ENCODE measurements at places on chromosomes 11 and 22.
A peak's percentile ranks its signal among the peaks of the same experiment; 100 is the strongest.

GRCh38 chr22:17980015-17980590 lies 44.3 kb downstream of the MICAL3 start:
- no peak for DNase-seq

- peak; percentile 51 for DNase-seq
Measured at GRCh38 chr11:116893906-116894305, 56.5 kb upstream of the APOA1 start.

GRCh38 chr11:116732271-116733042 lies 40.3 kb downstream of the BUD13 start:
- peak; percentile 21 for DNase-seq

DNA sequence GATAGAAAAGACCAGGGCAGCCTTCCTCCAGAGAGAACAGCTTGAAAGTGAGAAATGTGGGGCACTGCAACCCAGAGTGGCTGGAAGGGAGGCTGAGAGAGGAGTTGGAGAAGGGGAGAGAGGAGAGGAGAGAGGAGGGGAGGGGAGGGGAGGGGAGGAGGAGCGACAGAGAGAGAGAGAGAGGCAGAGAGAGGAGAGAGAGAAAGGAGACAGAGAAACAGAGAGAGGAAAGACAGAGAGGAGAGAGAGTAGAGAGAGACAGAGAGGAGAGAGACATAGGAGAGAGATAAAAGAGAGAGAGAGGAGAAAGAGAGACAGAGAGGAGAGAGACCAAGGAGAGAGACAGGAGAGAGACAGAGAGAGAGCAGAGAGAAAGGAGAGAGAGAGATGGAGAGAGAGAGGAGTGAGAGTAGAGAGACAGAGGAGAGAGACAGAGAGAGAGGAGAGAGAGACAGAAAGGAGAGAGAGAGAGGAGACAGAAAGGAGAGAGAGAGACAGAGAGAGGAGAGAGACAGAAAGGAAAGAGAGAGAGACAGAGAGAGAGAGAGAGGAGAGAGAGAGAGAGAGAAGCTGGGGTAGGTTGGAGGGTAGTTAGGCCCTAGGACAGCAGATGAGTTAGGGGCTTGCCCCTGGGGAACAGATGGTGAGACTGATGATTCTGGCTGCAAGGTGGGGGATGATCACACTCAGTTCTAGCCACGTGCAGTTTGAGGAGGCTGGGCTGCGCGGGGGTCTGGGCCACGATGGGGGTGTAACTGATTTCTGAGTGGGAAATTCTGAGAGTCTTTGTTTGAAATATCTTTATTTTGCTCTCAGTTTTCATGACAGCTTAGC lies 8.5 kb upstream of the SCYL1 start:
- no peak for DNase-seq

GRCh38 chr11:128919216-128919615 lies 23.5 kb downstream of the TP53AIP1 start:
- DNase-seq: no peak

DNA sequence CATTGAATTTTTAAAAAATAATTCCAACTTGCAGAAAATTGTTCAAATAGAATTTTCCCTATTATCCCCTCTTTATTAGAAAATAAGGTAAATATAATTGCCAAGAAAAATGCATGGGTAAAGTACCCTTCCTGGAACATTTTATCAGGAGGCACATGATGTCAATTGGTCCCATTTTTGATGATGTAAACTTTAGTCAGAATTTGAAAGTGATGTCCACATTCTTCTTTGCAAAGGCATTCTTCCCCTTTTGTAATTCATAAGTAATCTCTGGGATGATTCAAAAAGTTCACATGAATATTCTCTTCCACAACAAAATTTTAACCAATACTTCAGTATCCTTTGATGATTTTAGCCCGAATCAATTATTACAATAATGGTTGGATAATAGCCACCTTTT lies 86.9 kb upstream of the ANO3 start:
- DNase-seq: no peak

DNA sequence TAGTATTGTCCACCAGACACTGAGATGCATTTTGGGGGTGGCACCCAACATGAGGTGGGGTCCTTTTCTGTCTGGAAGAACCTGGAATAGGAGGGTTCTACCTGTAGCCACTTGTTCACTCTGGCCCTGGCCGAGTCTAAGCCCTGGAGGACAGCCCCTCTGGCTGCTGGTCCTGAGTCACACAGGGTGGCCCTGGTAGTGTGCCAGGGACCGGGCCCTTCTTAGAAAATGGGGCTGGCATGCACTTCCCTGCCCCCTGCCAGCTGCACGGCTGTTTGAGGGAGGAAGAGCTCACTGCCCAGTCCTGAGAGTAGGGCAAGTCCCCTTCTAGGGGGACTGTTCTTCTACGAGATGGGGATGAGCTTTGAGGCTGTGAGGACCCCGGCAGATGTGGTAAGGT lies 2.2 kb downstream of the PLCB3 start:
- DNase-seq: no peak

DNA sequence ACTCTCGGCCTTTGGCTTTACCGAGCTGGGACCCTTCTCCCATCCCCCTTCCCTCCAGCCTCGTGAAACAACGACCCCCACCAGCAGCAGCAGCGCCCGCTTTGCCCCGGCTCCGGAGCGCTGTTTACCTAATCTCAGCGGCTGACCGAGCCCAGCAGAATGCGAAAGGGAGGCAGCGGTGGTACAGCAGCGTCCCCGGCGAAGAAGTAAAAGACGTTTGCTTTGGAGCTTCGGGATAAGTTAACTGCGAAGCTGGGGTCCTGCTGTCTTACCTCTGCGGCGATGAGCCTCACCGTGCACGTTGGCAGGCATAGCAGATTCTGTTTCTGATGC lies 2.0 kb upstream of the LARGE1 start:
- no peak for DNase-seq

- DNase-seq: no peak
Measured at GRCh38 chr22:49554741-49555140, 272.9 kb downstream of the BRD1 start.

DNA sequence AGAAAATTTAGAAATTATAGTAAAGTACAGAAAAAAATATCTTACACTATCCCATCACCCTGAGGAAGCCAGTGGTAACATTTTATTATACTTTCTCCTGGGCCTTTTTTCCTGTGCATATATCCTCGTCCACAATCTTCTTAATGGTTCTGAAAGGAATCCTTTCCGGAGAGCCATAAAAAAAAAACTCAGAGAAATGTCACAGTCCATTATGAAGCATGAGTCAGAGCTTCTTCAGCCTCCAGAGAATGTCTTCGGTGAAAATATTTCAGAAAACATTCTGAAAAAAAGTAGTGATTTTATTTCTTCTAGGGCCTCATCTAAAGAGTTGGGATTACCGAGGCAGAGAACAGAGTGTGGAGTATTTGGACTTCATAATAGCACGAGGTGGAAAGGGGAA lies 163.4 kb downstream of the INSC start:
- DNase-seq: no peak

- DNase-seq: no peak
Measured at GRCh38 chr11:72396041-72396440, 38.3 kb downstream of the CLPB start.

GRCh38 chr11:109696191-109696897 lies 274.4 kb downstream of the C11orf87 start:
- no peak for DNase-seq

GRCh38 chr11:19872512-19873145 lies 160.0 kb downstream of the NAV2 start:
- no peak for DNase-seq

- DNase-seq: no peak
Measured at GRCh38 chr22:45157907-45158306, 5.8 kb upstream of the NUP50 start.

DNA sequence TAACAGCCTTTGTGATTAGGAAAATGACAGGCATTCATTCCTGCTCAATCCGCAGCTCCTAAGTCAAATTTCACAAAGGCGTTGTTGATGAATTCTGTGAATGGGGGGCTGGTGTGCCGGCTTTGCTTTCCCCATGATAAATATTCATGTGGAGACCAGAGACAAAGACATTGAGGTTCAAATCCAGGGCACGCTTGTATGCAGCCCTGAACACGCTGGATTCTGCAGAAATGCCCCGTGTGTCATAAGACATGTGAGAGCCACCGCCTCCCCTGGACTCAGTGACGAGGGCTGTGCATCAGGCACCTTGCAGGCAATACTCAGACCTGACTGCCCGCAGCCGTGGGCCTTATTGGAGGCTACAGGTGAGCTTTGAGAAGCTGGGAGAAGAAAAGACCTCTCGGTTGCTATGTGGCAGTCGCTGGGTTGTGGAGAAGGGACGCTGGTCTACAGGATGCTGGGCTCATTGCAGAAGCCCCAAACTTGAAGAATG lies 906.2 kb downstream of the BRD1 start:
- no peak for DNase-seq

All from NCI-H2029 (cell line).